Hematopoietic multipotent progenitor cell treated with erythropoietin and hydrocortisone succinate and interleukin-3 and kit ligand, for 8 days (in vitro differentiated cells): ENCODE measurements at places on chromosomes 4 and X.

- no peak for DNase-seq
Measured at GRCh38 chrX:153593811-153594500, 5.0 kb downstream of the CCNQ start.

- DNase-seq = no peak
Measured at GRCh38 chr4:40721730-40722171, 28.0 kb upstream of the NSUN7 start.

DNA sequence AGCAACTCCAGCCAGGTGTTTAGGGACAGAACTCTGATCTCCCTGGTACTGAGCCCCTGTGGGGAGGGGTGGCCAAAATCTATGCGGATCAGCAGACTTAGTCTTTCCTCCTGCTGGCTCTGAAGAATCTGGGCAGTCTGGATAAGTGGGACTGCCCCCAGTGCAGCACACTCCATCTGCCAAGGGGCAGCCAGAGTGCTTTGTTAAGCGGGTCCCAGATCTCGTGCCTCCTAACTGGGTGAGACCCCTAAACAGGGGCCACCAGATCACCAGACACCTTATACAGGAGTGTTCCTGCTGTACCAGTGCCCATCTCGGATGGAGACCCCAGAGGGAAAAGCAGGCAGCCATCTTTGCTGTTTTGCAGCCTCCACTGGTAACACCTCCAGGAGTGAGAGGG lies 81.5 kb upstream of the IL13RA2 start:
- DNase-seq = no peak

DNA sequence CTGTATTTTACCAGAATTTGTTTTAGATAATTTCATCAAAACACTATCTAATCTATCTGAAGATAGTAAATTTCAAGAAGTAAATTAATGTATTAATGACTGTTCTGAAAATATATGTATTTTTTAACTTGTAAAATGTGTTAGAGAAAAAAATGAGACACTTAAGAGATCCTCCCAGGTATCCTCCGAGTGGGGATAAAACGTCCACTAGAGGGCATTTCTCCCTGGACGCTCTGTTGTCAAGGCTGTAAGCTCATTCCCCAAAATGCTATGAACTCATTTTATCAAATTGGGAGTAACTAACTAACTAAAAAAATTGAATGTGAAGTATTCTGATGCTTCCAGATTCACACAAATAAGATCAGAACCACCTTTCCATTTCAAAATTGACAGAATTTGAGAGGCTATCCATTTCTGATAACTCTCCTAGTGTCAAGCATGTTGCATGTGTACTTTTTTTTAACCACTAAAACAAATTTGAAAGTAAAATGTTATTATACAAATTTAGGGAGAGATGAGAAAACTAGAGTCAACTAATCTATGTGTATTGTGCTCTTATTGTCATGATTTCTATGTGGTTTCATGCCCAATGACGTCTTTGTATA lies 337.3 kb upstream of the HS3ST1 start:
- peak; percentile 31 for DNase-seq

DNA sequence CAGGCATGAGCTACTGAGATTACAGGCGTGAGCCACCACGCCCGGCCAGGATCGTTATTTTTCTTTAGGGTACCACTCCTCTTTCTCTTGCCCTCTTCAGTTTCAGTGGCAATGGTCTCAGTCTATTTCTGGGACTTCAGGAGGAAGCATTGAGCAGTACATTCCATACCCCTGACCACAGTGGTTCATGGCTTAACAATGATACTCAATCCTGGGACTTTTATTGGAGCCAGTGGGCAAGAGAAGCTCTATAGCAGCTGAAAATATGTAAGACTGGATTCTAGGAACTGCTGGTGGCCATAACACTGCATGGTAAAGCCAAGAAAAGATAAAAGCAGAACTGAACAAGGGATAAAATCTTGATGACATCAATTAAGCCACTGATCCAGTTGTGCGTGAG lies 5.8 kb upstream of the CCNA2 start:
- DNase-seq = no peak

GRCh38 chr4:1488357-1488756 lies 82.1 kb upstream of the NKX1-1 start:
- DNase-seq = no peak

DNA sequence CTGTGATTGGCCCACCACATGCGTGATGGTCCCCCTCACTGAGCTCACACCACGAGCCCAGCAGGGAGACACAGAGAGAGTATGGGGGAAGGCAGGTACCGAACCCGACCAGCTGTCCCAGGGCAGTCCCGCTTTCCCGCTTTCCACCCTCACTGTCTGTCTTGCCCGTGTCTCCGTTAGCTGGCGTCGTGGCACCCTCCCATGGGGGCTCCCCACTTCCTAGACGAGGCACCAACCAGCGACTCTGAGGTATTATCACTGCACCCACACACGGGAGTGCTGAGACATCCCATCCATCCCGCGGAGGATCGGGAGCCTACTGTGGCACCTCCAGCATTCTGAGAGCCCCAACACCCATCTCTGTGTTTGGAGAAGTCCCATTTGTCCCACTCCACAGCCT lies 43.0 kb upstream of the NHSL2 start:
- DNase-seq = no peak

DNA sequence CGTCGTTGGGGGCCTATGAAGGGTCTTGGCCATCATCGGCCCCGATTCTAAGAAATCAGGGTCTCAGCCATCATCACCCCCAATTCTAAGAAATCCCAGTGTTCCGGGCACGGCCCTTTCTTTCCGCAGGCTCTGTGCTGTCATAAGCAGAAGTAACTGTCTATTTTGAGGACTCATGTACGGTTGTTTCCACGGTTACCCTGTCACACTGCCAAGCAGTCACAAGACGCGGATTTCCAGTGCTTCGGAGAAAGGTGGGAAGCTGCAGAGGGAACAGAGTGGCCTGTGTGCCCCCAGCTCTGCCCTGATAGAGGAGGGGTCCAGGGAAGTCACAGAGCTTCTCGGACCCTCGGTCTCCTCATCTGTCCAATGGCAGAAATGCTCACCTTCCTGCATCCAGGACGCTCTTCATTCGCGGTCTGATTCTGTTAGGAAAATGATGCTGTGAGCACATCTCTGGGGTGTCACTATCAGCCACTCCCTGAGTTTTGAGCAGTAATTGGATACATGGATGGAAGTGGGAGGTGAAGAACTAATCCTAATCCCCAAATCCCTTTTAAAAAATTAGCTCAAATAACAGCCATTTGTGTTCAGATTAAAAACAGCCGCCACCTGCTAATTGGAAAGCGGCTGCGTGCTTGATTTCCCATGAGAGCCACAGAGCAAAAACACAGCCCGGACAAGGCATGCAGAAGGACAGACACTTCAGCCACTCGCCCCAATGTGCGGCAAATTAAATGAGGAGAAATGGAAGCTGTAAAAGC lies 73.1 kb downstream of the WFS1 start:
- no peak for DNase-seq

DNA sequence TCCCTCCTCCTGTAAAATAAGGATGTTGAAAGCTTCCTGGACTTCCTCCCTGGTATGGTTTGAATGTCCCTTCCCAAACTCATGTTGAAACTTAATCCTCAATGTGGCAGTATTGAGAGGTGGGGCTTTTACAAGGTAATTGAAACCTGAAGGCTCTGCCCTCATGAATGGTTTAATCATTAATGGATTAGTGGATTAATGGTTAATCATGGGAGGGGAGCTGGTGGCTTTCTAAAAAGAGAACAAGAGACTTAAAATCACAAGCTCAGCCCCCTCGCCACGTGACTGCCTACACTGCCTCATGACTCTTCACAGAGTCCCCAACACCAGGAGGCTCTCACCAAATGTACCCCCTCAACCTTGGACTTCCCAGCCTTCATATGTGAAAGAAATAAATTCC lies 124.6 kb upstream of the ANXA3 start:
- DNase-seq = no peak

- no peak for DNase-seq
Measured at GRCh38 chr4:100289530-100289888, 99.2 kb upstream of the DDIT4L start.

DNA sequence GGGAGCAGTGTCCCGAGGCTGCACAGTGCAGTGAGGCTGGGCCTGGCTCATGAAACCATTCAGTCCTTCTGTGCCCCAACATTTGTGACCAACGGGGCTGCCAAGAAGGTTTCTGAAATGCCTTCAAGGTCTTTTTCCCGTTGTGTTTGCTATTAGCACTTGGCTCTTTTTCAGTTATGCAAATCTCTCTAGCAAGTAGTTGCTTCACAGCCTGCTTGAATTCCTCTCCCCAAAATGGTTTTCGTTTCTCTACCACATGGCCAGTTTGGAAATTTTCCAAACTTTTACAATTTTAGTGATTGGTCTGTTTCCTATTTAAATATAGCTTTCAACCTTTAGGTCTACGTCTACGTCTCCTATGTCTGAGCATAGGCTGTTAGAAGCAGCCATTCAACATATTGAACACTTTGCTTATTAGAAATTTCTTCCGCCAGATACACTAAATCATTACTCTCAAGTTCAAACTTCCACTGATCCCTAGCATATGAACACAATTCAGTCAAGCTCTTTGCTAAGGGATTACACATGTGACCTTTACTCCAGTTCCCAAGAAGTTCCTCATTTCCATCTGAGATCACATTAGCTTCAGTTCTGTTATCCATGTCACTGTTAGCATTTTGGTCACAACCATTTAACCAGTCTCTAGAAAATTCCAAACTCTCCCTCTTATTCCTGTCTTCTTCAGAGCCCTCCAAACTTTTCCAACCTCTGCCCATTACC lies 901.8 kb downstream of the GLUD2 start:
- no peak for DNase-seq

DNA sequence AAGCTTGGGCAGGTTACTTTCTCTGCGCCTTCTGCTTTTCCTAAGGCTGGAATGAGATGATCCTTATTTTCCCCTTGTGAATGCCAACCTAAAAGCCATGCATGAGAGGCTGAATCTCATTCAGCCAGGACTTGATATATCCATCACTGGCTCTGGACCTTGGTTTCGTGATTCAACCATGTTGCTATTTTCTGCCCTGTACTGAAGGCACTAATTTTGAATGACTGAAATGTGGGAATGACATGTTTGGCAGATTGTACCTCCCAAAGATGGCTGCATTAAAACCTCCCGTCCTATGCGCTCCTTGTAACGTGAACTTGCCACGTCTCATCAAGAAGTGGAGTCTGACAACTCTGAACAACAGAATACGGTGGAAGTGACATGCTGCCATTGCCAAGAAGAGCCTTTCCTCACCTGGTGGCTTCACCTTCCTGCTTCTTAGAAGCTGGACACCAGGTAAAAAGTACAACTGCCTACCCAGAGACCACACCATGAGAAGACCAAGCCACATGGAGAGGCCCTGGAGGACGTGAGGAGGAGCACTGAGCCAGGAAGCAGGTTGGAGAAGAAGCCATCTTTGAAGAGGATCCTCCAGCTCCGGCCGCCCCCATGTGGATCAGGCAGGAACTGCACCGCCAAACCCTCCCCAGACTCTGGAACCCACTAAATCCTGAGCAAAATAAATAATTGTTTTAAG lies 174.5 kb downstream of the NSUN7 start:
- peak; percentile 67 for DNase-seq

DNA sequence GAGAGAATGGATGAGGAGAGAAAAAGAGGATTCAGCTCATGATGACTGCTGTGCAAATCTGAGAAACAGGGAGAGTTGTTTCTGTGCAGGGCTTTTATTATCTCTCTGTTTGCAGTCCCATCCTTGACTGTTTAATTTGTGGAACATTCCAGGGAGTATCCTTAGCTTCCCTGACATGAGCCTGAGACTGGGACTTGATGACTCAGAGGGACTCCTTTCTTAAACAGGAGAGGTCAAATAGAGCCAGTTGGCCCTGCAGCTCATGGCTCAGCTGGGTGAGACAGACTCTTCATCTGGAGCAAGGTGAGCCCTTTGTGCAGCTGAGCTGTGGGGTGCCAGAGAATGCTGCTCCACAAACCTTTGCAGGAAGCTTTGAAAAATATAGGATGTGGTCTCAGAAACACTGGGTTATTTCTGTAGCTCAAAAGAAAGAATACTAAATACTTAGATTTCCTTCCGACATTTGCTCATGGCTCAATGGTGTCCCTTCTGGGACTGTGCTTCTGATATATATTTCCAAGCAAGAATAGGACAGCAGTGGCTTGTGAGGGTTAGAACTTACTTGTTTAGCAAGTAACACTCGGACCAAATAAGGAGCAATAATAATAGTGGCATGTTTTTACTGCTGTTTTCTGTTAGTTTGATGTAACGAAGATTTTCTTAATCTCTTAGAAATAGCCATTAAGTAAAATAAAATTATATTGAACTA lies 14.5 kb downstream of the ARHGAP24 start:
- DNase-seq = no peak

DNA sequence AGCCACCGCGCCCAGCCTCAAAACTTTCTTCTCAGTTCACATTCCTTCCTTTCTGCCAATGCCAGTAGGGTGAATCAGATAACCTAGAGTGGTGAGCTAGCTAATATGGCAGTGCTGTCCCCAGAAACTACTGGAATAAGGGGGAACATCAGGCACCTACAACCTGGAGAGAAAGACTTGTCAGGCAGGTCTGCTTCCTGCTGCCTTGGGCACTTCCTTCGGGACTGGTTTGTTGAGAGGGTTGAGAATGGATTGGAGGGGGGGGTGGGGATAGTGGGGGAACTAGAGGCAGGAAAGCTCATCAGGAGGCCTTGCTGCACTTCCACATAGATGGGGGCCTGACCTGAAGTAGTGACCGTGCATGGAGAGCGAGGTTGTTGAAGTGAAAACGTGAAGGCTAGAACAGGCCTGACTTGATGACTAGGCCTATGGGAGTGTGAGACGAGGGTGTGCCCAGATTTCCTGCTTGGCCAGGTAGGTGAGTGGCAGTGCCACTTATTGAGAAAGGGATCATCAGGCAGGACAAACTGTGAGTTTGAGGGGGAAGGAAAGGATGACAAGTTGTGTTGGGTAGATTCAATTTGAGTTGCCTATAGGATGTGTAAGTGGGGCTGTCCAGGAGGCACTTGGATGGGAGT lies 33.4 kb downstream of the SLC25A5 start:
- no peak for DNase-seq

GRCh38 chr4:107666134-107666533 lies 53.9 kb downstream of the PAPSS1 start:
- DNase-seq = peak; percentile 35
